ENCODE measurements at places on chromosomes 11 and 22.

DNA sequence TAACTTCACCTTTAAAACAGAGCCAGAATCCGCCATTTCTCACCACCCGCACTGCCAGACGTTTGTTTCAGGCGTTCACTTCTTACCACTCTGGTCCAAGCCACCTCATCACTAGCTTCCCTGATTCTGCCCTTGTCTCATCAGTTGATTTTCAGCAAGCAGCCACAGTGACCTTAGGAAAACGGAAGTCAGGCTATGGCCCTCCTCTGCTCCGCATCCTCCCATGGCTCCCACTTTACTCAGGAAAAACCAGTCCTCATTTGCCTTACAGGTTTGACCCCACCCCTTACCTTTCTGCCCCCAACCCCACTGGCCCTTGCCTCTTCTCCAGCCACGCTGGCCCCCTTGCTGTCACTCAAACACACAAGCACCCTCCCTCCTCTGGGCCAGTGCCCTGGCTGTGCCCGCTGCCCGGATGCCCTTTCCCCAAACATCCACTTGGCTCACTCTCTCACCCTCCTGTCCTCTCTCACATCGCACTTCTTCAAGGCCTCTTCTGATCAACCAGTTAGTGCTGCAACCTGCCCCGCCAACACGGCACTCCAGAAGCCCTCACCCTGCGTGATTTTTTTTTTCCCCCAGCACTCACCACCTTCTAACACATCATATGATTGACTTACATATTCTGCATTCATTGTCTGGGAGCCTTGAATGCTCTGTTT is 18.9 kb downstream of the TPST2 start:
- H3K36me3 ChIP-seq: no peaks in the 10 kb centered on the region
- no peaks in the 10 kb centered on the region for H3K27me3 ChIP-seq
- no peak for DNase-seq
- H3K4me1 ChIP-seq: peaks cover 29% of the 10 kb centered on the region
- H3K4me3 ChIP-seq: no peak overlapping the region
- H3K27ac ChIP-seq: no peak overlapping the region

DNA sequence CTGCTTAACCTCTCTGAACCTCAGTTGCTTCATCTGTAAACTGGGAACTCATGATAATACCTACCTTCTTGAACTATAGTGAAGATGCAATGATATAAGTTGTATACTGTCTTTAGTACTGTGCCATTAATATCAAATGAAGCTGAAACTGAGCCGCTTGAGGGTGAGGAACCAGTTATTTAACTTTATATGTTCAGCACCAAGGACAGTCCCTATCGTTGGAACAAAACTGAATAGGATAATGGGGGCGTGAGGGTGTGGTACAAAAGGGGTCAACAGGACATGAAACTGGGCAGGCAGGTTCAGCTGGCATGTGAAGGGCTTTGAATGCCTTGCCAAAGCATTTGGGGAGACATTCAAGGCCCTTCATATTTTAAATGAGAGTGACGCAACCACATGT is 112.6 kb downstream of the C11orf91 start:
- no peak overlapping the region for H3K4me3 ChIP-seq
- H3K4me1 ChIP-seq: no peaks in the 10 kb centered on the region
- no peaks in the 10 kb centered on the region for H3K27me3 ChIP-seq
- H3K36me3 ChIP-seq: no peaks in the 10 kb centered on the region

GRCh38 chr11:2933375-2934020 is 4.3 kb upstream of the PHLDA2 start:
- H3K4me3 ChIP-seq: no peak overlapping the region
- H3K27ac ChIP-seq: peak overlapping the region; percentile 28
- peaks cover 31% of the 10 kb centered on the region for H3K4me1 ChIP-seq
- no peaks in the 10 kb centered on the region for H3K27me3 ChIP-seq
- H3K36me3 ChIP-seq: no peaks in the 10 kb centered on the region
- peak; percentile 52 for DNase-seq

- H3K27ac ChIP-seq: peak overlapping the region; percentile 88
- DNase-seq: peak; percentile 14
- peaks cover 12% of the 10 kb centered on the region for H3K36me3 ChIP-seq
- no peaks in the 10 kb centered on the region for H3K27me3 ChIP-seq
These were observed 754 bp downstream of the NUP50 start for GRCh38 chr22:45164270-45165088.

GRCh38 chr11:116172851-116173250 is 599.9 kb downstream of the BUD13 start:
- no peaks in the 10 kb centered on the region for H3K4me1 ChIP-seq
- H3K27ac ChIP-seq: no peak overlapping the region
- DNase-seq: no peak
- no peak overlapping the region for H3K4me3 ChIP-seq
- H3K27me3 ChIP-seq: no peaks in the 10 kb centered on the region
- H3K36me3 ChIP-seq: no peaks in the 10 kb centered on the region

DNA sequence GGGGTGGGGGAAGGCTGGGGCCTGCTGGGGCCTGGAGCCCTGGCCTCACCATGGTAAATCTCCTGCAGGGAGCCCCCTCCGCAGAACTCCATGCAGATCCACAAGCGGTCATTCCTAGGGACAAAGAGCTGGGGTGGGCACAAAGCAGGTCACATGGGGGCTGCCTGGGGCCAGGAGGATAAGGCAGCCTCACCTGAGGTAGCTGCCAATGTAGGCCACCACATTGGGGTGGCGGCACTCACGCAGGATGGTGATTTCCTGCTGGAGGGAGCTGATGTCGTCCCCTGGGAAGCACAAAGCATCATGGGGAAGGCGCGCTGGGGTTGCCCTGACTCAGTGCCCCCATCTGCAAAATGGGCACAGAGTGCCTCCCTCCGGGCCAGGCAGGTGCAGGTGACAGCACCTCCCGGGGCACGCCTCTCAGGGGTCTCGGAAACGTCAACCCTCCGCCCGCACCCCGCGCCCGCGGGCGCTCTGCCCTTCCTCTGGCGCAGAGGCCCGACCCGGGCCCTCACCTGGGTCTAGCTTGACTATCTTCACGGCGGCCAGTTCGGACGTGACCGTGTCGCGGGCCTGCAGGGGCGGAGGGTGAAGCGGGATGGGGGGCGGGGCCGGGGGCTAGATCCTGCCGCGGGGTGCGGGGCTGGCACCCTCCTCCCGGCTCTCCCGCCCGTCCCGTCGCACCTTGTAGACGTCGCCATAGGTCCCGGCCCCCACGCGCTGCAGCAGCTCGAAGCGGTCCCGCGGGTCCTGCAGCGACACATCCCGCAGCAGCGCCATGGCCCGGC is 450 bp downstream of the MAP4K2 start:
- no peaks in the 10 kb centered on the region for H3K27me3 ChIP-seq
- no peak for DNase-seq
